ENCODE measurements at places on chromosomes 2 and 18.

DNA sequence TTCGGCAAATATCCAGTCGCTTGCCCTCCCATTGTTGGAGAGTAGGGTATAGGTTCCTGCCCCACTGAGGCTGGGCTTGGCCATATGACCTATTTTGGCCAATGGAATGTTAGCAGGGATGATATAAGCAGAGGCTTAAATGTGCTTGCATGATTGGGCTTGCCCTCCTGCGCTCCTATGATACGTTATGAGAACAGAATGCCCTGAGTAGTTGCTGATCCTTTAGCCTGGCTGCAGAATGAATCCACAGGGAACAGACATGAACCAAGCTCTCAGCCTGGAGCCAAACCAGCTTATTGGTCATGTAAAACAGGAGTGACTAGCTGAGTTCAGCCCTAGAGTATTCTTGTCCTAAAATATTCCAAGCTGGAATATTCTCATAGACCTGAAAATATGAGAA lies 34.8 kb upstream of the IMP4 start:
- no peaks in the 10 kb centered on the region for H3K27me3 ChIP-seq
- no peaks in the 10 kb centered on the region for H3K36me3 ChIP-seq
- H3K27ac ChIP-seq: no peak overlapping the region
- DNase-seq: no peak

DNA sequence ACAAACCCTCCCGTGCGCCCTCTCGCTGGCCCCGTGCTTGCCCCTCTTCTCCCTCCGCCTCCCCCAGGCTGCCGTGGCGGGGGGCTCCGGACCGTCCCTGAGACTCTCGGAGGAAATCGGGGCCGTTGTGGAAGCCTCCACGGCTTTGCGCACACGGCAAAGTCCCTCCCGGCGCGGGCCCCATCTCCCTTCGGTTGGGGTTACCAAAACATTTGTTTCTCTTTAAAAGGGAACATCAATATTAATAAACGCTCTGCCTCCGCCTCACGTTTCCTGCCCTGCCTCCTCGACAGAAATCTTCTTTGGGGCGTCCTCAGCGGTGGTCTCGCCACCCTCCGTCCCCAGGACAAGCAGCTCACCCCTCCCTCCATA lies 3.8 kb downstream of the PAX3 start:
- DNase-seq: no peak
- no peak overlapping the region for H3K27ac ChIP-seq
- peaks cover 87% of the 10 kb centered on the region for H3K27me3 ChIP-seq
- H3K4me1 ChIP-seq: peaks cover 2% of the 10 kb centered on the region
- no peaks in the 10 kb centered on the region for H3K36me3 ChIP-seq
- peak overlapping the region; percentile 39 for H3K4me3 ChIP-seq

DNA sequence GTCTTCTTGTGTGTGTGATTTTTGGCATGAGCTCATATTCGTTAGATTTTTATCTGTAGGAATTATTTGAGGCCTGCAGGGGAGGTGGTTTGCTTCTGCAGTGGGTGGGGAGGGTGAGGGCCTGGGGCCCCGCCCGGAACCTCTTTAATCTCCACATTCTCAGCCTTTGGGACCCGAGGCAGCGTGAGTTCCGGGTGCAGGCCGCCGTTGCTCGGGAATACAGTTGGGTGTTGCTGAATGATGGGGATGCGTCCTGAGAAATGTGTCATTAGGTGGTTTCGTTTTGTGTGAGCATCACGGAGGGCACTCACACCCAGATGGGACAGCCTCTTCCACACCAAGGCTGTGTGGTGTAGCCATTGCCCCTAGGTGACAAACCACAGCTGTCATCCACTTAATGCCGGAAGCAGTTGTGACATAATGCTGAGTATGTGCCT lies 13.7 kb upstream of the GAL3ST2 start:
- DNase-seq: no peak
- H3K36me3 ChIP-seq: peaks cover 5% of the 10 kb centered on the region
- no peak overlapping the region for H3K27ac ChIP-seq
- no peak overlapping the region for H3K4me3 ChIP-seq

DNA sequence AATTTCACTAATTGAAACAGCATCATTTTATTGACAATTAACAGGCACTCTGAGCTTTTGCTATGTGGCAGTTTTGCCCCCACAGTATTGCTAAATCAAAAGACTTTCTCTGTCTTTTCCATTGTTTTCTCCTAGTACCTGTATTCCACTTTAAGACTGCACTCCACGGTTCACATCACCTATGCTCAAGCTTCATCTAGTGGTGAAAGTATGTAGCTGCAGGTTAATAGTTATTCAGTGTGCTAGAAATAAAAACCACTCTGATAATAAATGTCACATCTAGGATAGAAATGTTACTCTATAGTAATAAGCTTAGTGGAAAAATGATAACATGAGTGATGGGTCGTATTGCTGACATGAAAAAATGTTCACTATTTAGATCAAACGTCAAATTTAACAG lies 24.6 kb downstream of the ARL6IP6 start:
- no peaks in the 10 kb centered on the region for H3K36me3 ChIP-seq
- no peak overlapping the region for H3K4me3 ChIP-seq
- no peak for DNase-seq
- H3K4me1 ChIP-seq: no peaks in the 10 kb centered on the region
- H3K27me3 ChIP-seq: no peaks in the 10 kb centered on the region

DNA sequence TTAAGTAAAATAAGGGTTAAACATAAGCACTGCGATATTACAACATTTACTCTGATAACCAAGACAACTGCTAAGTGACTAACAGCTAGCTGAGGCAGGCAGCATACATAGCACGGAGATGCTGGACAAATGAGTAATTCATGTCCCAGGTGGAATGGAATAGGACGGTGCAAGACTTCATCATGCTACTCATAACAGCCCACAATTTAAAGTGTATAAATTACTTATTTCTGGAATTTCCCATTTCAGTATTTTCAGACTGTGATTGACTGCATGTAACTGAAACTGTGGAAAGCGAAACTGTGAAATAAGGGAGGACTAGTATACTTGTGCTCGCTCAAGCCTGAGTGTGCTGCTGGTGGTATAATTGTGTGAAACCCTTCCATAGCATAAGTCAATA lies 12.9 kb downstream of the IER3IP1 start:
- DNase-seq: peak; percentile 73
- no peak overlapping the region for H3K4me3 ChIP-seq
- peaks cover 2% of the 10 kb centered on the region for H3K4me1 ChIP-seq
- H3K36me3 ChIP-seq: no peaks in the 10 kb centered on the region

DNA sequence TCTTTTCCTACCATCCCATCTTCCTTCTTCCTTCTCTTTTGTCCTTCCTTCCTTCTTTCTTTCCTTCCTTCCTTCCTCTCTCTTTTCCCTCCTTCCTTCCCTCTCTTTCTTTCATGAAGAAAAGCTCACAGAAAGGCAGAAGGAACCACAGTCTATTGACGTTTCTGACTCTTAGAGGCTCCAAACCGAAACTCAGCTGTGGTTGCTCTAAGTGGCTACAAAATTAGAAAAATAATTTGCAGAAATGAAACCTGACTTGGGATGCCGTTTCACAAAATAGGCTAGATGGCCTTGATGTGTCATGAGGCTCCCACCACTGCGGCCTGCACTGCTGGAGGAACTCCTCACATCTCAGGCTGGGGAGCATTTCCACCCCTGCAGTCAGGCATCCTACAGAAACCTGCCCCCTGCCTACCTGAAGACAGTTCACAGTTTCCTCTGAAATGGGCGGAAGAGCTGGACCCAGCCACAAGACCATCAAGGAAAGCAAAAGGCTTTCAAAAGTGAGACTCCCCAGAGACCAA lies 165.6 kb downstream of the SMAD7 start:
- H3K27ac ChIP-seq: no peak overlapping the region
- no peaks in the 10 kb centered on the region for H3K27me3 ChIP-seq
- peaks cover 11% of the 10 kb centered on the region for H3K4me1 ChIP-seq
- H3K36me3 ChIP-seq: peaks cover 7% of the 10 kb centered on the region

DNA sequence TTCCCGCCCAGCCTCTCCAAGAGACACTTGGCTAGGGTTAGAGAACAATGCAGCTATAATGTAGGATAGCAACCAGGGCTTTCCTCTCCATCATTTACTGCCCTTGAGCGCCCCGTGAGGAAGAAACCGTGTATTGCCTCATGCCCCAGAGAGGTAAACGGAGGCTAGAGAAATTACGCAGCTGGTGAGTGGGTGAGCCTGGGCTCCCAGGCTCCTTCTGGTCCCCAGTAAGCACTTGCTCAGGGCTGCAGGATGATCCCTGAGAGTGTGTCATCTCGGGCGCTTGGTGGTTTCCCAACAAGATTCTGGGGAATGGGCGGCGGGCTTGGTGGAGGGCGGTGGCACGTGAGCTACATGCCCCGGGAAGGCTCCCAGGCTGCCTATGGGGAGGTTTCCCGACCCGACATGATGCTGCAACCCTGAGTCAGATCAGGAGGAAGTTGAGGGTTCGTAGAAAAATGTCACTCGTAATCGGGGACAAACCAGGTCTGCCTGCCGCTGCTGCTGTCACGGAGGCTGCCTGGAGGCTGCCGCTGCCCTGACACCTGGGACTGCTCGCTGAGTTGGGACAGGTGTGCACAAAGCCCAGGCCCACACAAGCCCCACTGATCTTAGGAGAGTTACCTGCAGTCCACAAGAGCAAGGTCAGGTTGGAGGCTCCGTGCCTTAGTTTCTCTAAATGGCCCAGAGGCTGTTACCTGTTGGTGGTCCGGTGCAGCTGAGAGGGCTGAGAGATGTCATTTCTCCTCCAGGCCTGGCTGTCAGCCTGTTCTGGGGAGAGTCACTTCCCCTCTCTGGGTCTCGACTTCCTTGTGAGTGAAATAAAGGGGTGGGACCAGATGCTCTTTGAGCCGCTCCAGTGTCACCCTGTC lies at the start of gene GPR55:
TSS of gene GPR55 (minus strand) at position 773 of the 872 bp plus-strand sequence. CDS start 14,280 bp downstream, outside the sequence.
- no peaks in the 10 kb centered on the region for H3K4me1 ChIP-seq
- no peak for DNase-seq
- H3K27me3 ChIP-seq: peaks cover 9% of the 10 kb centered on the region
- H3K27ac ChIP-seq: no peak within 1 kb of the TSS
- H3K36me3 ChIP-seq: no peaks in the 10 kb centered on the region

GRCh38 chr18:26803643-26804042 lies 61.9 kb downstream of the AQP4 start:
- no peak overlapping the region for H3K4me3 ChIP-seq
- no peak for DNase-seq
- H3K36me3 ChIP-seq: no peaks in the 10 kb centered on the region
- H3K27me3 ChIP-seq: no peaks in the 10 kb centered on the region
- H3K27ac ChIP-seq: no peak overlapping the region
- no peaks in the 10 kb centered on the region for H3K4me1 ChIP-seq

GRCh38 chr2:181810823-181811695 lies 80.5 kb upstream of the ITPRID2 start:
- no peak overlapping the region for H3K27ac ChIP-seq
- no peak overlapping the region for H3K4me3 ChIP-seq
- DNase-seq: peak; percentile 87
- no peaks in the 10 kb centered on the region for H3K36me3 ChIP-seq
- H3K4me1 ChIP-seq: peaks cover 5% of the 10 kb centered on the region

DNA sequence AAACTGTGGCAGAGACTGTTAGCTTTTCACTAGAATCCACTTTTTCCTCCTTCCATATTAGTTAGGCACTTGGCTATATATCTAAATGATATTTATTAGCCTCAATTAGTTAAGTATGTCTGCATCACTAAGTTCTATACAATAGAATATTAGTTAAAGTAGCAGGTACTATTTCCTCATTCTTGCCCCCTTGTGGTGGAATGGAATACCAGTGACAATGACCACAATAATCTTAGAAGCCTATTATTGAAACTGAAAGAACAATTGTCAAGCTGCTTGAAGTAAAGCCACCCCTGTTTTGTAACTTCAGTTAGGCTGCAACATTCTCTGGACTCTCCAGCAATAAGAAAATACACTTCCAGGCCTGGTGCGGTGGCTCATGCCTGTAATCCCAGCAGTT lies 476.3 kb upstream of the VWC2L start:
- H3K4me1 ChIP-seq: no peaks in the 10 kb centered on the region
- peak; percentile 2 for DNase-seq

- no peaks in the 10 kb centered on the region for H3K27me3 ChIP-seq
- no peaks in the 10 kb centered on the region for H3K36me3 ChIP-seq
- no peak for DNase-seq
Measured at GRCh38 chr2:25586726-25587144, 86.6 kb downstream of the DTNB start.

DNA sequence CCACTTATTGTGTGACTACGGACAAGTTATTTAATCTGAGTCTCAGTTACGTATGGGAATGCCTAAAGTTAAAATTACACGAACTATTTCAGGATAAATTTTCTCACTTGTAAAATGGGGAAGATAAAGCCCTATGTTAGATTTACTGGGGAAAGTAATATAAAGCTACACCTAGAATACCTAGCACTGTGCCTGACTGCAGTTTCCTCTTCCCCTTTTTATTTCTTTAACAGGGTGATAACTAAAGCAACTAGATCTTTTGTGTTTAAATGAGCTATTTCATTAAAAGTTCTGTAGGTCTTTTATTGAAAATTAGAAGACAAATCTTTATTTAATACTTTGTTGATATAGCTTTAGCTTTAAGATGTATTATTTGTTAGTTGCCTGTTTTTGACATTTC lies 5.0 kb downstream of the B3GNT2 start:
- H3K36me3 ChIP-seq: no peaks in the 10 kb centered on the region
- DNase-seq: no peak
- H3K27me3 ChIP-seq: no peaks in the 10 kb centered on the region
- H3K4me1 ChIP-seq: peaks cover 2% of the 10 kb centered on the region
- no peak overlapping the region for H3K27ac ChIP-seq

- no peaks in the 10 kb centered on the region for H3K36me3 ChIP-seq
- no peaks in the 10 kb centered on the region for H3K4me1 ChIP-seq
- H3K4me3 ChIP-seq: no peak overlapping the region
- DNase-seq: no peak
- peaks cover 55% of the 10 kb centered on the region for H3K27me3 ChIP-seq
- H3K27ac ChIP-seq: no peak overlapping the region
Measured at GRCh38 chr2:26852405-26853306, 4.7 kb downstream of the DPYSL5 start.

GRCh38 chr2:187091664-187092063 lies 242.7 kb upstream of the ZSWIM2 start:
- no peaks in the 10 kb centered on the region for H3K36me3 ChIP-seq
- no peaks in the 10 kb centered on the region for H3K27me3 ChIP-seq
- peak; percentile 50 for DNase-seq
- H3K4me1 ChIP-seq: no peaks in the 10 kb centered on the region
- no peak overlapping the region for H3K27ac ChIP-seq

GRCh38 chr2:12442476-12442847 lies 274.3 kb upstream of the TRIB2 start:
- no peaks in the 10 kb centered on the region for H3K27me3 ChIP-seq
- H3K27ac ChIP-seq: no peak overlapping the region
- H3K36me3 ChIP-seq: no peaks in the 10 kb centered on the region
- DNase-seq: peak; percentile 63
- no peak overlapping the region for H3K4me3 ChIP-seq

DNA sequence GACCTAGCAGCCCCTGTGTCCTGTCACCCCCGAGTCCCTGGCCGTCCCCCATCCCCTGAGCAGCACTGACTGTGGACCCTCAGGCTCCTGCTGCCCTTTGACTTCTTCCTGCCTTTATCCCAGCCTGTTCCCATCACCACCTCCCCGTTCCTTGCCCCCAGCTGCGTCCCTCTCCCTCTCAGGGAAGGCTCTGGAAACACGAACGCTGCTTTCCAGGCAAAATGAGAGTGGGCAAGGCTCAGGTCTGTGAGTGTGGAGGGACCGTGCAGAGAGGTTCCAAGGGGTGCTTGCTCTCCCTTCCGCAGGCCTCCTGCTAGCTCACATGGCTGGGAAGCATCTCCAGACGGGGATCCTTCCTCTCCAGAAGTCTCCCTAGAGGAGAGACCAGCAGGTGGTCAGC lies 501.8 kb upstream of the SALL3 start:
- H3K27me3 ChIP-seq: no peaks in the 10 kb centered on the region
- H3K4me1 ChIP-seq: no peaks in the 10 kb centered on the region
- no peaks in the 10 kb centered on the region for H3K36me3 ChIP-seq
- no peak overlapping the region for H3K4me3 ChIP-seq
- H3K27ac ChIP-seq: no peak overlapping the region
- no peak for DNase-seq
